ENCODE measurements at places on chromosomes 5 and 9.

- no peak for DNase-seq
Observed at GRCh38 chr9:88651682-88652633, 117.0 kb downstream of the NXNL2 start.

- no peak for DNase-seq
Observed at GRCh38 chr5:134549714-134550113, 24.2 kb downstream of the JADE2 start.

GRCh38 chr9:135523521-135524129 is 2.4 kb downstream of the LCN1 start:
- DNase-seq: no peak

GRCh38 chr9:17846948-17847655 is 268.2 kb downstream of the SH3GL2 start:
- DNase-seq: no peak

DNA sequence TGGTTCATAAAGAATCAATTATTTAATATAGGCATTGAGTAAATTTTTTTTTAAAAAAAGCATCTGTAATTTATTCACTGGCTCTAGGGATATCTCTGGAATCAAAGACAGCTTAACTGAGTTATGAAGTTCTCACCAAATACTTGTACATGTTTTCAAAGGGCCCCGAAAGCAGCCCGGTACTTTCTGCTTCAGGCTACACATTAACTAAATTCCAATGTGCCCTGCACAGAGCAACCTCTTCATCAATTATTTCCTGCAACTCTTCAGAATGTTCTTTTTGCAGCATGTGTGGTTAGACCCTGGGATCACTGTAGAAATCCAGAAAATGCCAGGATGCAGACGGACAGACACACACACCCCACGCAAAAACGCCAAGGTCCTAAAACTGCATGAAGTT is 209.0 kb downstream of the EFNA5 start:
- no peak for DNase-seq

- no peak for DNase-seq
Observed at GRCh38 chr9:136678034-136678433, 9.2 kb downstream of the AGPAT2 start.

DNA sequence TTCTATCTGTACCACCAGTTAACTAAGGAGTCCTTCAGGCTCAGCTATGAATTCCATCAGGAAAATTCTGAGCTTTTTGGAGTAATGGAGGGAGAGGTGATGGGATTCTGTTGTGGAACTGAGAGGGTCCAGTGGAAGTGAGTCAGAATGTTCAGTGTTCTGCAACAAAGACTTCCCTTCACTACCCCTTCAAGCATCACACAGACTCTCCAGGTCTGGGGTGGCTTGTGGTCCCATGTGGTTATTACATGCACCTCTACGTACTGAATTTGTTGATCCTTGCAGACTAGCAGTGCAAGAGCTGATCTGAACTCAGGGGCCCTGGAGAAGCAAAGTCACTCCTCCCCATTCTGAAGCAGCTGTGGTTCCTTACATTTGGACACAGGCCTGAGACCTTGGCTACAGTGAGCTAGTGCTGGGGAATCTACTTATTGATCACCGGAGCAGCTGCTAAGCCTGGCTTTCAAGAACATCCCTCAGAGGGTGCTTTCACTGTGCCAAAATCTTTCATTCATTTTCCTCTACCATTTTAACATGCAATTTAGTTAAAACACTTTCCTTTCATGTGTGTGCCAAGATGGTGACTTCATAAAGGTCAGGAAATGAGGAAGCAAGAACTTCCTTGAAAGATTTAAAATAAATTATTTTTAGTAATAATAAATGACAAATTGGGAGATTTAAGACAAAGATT is 75.0 kb upstream of the TNC start:
- no peak for DNase-seq

All from stimulated activated CD8-positive, alpha-beta memory T cell treated with anti-CD3 and anti-CD28 coated beads, Interleukin-4, amount 100 ng/mL, for 4 hours (primary cell).